Thymus (tissue), 14 donors: ENCODE measurements at places on chromosomes 6 and 20.
A peak's percentile ranks its signal among the peaks of the same experiment; 100 is the strongest.

- DNase-seq, result no peak
Observed at GRCh38 chr20:48422242-48422960, 405.4 kb downstream of the PREX1 start.

DNA sequence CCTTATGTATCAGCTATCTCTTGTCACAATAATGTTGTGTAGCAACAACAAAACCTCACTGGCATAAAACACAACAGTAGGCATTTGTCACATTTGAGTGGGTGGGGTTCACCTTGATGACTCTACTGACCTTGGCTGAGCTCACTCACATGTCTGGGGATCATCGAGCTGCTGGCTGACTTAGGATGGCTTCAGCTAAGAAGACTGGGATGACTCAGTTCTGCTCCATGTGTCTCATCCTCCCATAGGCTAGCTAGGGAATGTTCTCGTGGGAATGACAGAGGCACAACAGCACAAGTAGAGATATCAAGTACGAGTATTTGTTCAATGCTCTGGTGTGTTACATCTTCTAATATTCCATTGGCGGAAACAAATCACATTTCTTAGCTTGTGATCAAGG lies 167.9 kb downstream of the PLCB1 start:
- no peak for DNase-seq

DNA sequence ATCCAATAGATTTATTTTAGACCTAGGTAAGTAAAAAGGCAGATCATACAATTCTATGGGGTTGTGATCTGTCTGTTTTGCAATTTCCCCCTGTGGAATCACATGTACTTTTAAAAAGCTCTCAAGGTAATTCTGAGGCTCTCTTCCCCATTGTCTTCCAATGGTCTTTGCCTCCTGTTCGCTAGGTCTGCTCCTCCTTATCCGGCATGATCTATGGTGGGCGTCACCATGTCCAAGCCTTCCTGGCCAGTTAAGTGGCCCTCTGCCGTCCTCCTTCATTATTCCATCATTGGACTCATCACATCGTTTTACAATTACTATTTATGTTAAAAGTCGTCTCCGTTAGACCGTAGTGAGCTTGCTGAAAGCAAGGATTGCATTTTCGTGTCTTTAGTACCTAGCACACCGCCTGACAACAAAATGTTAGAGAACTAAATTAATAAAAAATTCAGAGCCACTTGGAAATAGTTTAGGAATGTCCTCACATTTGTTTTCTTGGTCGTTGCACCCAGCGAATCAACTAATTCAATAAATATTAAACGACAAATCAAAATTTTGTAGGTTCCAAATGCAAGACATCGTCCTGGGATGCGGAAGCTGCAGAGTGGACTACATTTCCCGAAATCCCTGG lies 2.2 kb upstream of the STXBP5 start:
- DNase-seq, result no peak

- DNase-seq, result no peak
Observed at GRCh38 chr6:105608711-105609374, 206.0 kb upstream of the PREP start.

- no peak for DNase-seq
Observed at GRCh38 chr6:91434576-91434975, 847.7 kb upstream of the MAP3K7 start.

DNA sequence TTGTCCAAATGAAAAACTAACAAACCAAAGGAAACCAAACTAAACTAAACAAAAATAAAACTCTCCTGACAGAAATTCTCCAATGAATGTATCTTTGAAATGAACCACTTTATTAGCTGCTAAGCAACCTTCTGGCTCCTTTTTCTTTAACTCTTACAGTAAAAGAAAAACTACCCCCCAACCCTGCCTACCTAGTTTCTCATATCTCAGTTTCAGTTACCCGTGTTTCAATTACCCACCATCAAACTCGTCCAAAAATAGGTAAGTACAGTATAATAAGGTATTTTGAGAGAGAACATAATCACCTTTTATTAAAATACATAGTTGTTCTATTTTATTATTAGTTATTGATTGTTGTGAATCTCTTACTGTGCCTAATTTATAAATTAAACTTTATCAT lies 177.4 kb upstream of the THEMIS start:
- DNase-seq, result no peak

DNA sequence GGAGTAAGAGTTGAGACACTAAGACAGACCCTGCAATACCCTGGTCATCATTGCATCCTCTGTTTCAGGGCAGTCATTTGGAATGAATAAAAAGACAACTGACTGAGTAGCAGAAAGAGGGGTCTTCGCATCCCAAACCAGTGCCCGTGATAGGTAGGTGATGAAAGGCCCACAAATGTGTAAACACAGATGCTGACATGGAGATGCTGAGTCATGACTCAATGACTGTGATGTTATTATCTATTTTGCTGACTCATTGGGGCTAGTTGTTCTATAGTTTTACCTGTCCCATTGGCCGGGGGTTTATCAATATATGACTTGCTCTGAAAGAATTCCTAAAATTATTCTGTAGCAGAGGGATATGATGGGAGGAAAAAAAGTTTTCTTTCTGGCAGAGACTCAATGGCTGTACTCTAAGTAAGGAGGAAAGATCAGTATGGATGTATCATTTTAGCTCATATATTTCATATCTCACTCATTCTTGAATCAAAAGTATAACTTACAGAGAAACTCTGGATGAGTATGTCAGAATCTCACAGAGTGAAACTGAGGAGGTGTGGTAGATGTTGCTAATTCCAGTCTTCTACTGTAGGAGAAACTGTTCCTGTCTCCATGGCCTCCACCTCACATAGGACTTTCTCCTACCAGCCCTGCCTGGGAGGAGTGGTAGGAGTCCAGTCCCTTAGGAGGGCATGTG lies 119.9 kb upstream of the PREP start:
- DNase-seq, result no peak

DNA sequence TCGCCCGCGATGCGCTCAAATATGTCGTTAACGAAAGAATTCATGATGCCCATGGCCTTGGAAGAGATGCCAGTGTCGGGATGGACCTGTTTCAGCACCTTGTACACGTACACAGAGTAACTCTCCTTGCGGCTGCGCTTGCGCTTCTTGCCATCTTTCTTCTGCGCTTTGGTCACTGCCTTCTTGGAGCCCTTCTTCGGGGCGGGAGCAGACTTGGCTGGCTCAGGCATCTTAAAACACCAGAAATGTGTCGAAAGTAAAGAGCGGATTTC lies 36.4 kb downstream of the HFE start:
- peak; percentile 96 for DNase-seq

DNA sequence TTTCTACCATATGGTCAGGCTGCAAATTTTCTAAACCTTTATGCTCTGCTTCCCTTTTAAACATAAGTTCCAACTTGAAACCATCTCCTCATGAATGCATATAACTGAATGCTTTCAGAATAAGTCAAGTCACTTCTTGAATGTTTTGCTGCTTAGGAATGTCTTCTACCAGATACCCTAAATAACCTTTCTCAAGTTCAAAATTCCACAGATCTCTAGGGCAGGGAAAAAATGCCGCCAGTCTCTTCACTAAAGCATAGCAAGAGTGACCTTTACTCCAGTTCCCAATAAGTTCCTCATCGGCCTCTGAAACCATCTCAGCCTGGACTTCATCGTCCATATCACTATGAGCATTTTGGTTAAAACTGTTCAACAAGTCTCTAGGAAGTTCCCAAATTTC lies 1011.2 kb upstream of the CITED2 start:
- DNase-seq, result no peak

DNA sequence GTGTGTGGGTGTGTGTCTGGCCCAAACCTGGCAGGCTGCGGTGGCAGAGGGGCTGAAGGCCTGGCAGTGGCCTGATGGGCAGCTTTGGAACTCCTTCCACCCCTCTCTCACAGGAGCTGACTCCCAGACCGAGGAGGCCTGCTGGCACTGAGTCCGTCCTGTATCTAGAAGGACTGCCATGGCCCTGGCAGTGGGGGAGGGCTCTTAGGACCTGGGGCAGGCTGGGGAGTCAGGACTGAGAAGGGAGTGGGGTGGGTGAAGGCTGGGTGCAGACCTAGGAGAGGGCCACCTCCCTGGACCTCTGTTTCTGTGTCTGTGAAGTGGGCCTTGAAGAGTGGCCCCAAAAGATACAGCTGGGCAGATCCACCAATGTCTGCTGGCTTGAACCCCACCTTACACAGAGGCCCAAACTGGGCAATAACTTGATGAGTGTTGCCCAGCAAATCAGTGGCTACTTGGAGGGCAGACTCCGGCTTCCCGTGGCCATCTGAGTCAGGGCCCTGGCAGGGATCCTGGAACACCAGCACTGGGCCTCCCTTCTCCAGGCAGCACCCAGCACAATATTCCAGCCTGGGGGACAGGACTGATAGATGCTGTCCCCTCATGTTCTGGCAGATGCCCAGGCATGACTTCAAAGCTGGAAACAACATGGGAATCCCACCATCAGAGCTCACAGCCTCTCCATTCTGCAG lies 46.7 kb upstream of the BLCAP start:
- no peak for DNase-seq

- no peak for DNase-seq
Observed at GRCh38 chr6:159726255-159726917, 920 bp upstream of the WTAP start.

DNA sequence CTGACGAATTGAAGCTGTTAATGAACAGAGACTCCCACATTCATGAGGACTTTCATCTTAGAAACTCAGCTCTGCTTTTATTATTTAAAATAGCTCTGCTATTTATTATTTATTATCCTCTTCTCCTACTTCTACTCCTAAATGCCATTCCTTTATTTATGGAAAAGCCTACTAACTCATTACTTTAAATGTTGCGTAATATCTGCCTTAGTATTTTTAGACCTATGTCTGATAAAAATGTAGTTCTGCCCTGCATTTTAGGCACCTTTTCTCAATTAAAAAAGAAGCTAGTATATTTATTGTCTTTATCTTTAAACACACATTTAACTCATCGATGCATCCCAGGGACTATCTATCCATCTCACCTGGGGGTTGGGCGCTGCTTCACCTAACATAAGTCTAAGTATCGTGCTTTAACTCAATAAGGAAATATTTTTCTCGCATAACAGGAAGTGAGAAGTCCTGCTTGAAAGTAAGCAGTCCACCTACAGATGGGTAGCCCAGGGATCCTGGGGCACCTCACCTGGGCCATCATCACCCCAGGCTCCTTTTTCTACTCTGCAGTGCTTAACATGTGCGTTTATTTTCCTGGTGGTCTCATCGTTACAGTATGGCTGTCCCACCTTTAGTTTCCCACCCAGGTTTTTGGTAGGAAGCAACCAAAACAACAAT lies 31.3 kb upstream of the FAM184A start:
- DNase-seq, result no peak

DNA sequence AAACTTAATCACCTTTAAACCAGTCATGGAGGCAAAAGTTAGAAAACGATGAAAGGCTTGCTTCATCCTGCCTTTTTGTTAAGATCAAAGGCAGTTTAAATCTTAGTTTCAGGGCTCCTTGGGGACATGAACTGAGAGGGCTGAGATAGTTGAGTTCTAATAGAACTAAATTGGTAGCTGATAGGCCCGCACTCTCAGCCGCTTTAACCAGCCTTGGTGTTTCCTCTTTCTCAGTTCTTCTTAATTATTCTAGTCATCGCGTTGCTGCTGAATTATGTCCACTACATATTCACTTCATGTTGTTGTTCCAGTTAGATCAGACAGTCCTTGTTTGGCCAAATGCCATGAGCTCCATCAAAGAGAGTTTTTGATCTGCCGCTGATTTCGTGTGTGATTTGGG lies 72.5 kb downstream of the ANKS1A start:
- DNase-seq, result no peak

GRCh38 chr6:170051229-170052172 lies 239.4 kb downstream of the DLL1 start:
- DNase-seq, result no peak

GRCh38 chr6:14344486-14344885 lies 226.9 kb downstream of the CD83 start:
- DNase-seq, result no peak

- DNase-seq, result no peak
Observed at GRCh38 chr6:22300273-22300998, 3.6 kb upstream of the PRL start.
